ENCODE measurements at places on chromosomes 6 and 20.

GRCh38 chr20:34268851-34269636 is 27.8 kb downstream of the ASIP start:
- no peak for DNase-seq

GRCh38 chr6:70413992-70414494 is 735 bp downstream of the FAM135A start:
- no peak for DNase-seq

- DNase-seq: no peak
Observed at GRCh38 chr6:134888316-134888715, 61.6 kb downstream of the ALDH8A1 start.

DNA sequence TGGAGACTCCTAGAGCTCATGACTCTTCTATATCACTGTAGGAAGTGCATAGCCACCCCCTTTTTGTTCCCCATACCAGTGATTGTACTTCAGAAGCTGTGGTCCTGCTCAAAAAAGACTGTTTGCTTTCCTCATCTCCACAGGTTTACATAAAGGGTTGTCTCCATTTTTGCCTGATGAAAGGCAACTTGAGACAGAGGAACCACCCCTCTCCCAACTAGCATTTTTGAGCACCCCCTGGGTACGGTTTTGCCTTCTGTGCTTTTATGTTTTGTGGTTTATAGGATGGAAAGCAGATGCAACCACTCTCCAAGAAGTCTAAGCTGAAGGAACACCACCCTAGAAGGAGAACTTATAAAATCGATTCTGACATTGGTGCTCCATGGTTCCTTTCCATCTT is 127.7 kb upstream of the SUPT3H start:
- DNase-seq: no peak

GRCh38 chr6:170245475-170245992 is 45.3 kb downstream of the DLL1 start:
- DNase-seq: no peak

- DNase-seq: no peak
Observed at GRCh38 chr20:44050327-44050726, 135.7 kb downstream of the TOX2 start.

DNA sequence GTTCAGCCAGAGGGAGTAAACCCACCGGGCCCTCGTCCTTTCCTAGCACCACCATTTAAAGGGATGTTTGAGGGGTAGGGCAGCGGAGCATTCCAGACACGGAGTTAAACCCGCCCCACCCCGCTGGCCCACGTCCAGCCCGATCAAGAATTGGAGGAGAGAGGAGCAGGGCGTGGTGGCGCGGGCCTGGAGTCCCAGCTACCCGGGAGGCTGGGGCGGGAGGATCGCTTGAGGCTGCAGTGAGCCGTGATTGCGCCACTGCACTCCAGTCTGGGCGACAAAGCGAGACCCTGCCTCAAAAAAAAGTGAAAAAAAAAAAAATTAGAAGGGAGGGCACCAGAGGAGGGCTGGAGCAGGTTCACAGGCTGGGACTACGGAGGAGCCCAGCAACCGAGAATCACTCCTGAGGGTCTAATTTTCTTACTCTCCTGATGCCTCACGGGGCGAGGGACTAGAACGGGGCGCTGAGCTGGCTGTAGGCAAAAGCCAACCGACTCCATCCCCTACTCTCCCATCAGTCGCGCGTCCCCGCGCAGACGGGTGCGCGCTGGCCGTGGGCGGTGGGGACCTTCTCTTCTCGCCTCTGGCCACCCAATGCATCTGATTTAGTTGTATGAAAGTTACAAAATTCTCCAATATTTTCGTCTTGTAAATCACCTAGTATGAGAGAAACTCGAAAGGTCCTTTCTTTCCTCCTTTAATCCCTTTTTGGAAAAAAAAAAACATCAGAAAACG is 6.1 kb upstream of the HSPA1B start:
- DNase-seq: no peak

DNA sequence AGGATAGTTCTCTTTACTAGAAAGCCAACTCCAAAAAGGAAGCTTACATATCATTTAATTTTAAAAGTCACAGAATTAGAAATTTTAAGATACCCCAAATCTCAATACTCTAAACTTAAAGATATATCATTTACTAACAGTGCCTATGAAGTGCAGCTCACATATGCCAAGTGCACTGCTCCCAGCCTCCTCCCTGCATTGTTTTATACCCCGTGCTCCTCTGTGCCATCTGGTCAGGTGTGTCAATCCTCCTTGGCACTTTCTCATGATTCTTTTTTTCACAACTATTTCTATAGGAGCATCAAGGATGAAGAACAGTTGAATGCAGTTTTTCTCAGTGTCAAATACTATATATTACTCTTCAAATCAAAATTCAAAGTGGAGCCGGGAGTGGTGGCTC is 8.8 kb downstream of the MAP7 start:
- DNase-seq: no peak

- DNase-seq: no peak
Observed at GRCh38 chr20:64049060-64049877, at the start of gene SOX18. Gene SOX18 (minus strand): TSS chr20:64049639. CDS start chr20:64049516, 123 bp downstream.

- no peak for DNase-seq
Observed at GRCh38 chr6:38522322-38522721, 117.4 kb downstream of the BTBD9 start.

DNA sequence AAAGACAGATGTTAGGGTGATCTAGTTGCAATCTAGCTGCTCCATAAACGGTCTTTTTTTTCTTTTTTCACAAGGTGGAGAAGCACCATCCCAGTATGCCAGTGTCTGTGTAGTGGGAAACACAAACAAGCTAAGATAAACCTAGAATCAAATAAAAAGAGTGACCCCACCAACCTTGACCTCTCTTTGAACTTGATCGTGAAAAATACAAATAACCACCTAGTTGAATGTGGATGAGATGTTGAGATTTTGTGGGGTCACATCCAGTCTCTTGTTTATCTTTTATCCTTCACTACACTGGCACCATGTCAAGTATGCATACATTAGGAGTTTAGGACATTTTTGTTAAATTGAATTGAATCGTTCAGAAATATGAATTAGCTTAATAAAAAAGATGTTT is 194.6 kb upstream of the EYA4 start:
- DNase-seq: no peak

GRCh38 chr6:169046021-169046420 is 207.6 kb downstream of the THBS2 start:
- DNase-seq: no peak

GRCh38 chr20:403582-403957 is 4.5 kb upstream of the RBCK1 start:
- no peak for DNase-seq

DNA sequence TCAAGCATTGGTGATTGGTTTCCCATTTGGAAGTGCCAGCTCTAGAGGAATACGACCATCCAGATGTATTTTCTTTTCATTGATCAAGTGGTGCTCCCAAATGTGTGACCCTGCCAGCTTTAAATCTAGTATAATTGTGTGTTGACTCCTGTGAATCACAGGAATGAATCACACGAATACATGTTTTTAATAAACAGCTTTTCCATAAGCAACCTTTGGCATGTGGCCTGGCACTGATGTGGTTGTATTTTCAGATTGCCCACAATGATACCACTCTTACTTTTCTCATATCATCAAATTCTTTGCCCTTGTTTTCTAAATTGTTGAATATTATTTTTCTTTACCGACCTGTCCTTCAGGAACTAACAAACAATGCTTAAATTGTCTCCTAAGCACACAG is 367 bp downstream of the GSTA3 start:
- no peak for DNase-seq

GRCh38 chr20:45469336-45470261 is at the start of gene WFDC2:
Gene WFDC2 (plus strand): TSS chr20:45469753. CDS start chr20:45469782, 29 bp downstream.
- DNase-seq: no peak

DNA sequence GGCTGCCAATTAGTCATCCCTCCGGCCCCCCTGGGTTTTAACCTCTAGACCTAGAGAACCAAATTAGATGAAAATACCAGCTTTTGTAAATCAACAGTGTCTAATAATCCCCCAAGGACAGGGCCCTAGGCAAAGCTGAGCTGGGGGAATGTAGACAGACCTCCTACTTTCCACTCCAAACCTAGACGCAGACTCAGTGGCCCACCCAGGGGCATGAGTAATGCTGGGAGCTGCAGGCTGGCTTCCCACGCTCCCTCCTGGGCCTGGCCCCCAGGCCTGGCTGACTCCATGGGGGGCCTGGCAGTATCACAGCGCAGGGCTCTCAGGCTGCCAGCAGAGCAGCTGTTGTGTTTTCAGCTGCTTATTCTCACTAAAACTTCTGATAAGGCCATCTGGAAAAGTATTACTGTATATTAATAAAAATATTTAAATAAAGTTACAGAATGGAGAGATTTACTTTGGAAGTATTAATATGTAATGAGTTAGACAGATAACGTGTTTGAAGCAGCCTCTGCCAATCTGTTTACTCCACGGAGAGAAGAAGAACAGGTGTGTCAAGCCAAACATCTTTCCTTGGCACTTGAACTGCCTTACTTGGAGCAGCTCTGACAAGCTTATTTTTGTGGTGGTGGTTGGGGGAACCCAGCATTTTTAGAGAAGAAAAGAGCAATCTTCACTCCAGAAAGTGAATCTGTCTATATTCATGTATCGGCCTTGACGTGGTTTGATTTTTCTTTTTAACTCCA is 144.0 kb upstream of the AGPAT4 start:
- DNase-seq: peak; percentile 96

DNA sequence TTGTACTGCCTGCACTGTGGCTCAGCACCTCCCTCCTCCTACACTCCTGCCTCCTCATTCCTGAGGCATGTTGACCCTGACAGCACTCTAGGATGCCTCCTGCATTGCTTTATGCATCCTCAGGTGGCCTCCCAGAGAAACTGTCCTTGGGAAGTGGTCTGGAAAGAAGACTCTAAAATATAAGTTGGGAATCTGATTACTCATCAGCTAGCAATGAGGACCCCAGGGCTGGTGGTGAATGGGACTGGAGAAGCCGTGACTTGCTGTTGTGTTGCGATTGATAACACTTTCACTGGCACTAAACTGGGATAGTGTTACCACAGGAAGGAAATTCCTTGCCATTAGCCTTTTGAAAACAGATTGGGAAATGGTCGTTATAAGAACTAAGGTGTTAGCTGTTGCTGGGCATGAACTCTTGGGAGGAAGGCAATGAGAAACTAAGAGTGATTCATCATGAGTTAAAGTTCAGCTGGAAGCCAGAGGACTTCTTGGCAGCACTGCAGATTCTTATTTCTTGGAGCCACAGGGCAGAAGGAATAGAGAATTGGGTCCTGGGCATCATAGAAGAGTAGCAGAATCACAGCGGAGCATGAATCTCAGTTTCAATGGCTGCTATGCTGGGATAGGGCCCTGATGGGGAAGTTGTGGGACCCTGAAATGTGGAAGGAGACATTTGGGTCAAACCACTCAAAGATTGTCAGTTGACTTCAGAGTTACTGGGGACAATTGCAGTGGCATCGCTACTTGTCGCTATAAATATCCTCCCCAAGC is 10.1 kb upstream of the SIRPD start:
- DNase-seq: no peak

GRCh38 chr6:87617405-87617804 is 27.5 kb downstream of the ORC3 start:
- DNase-seq: no peak

GRCh38 chr6:42748203-42748898 is 2.4 kb upstream of the TBCC start:
- no peak for DNase-seq

DNA sequence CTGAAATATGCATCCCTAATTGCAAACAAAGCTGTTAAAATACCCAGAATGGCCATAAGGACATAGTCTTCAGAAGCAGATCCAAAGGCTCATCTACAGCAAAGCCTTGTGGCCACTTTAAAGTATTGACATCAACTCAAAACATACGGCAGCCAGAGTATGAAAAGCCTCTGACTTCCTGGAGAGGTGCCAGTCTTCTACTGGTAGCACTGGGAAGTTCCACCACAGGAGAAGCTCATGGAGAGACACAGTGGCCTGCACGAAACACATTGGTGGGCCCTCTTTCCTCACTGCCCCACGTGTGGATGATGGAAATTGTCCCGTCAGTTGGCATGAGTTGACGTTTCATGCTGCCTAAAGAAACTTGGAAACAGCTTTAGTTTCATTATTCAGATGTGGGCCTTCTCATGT is 202.6 kb upstream of the HEY2 start:
- no peak for DNase-seq

DNA sequence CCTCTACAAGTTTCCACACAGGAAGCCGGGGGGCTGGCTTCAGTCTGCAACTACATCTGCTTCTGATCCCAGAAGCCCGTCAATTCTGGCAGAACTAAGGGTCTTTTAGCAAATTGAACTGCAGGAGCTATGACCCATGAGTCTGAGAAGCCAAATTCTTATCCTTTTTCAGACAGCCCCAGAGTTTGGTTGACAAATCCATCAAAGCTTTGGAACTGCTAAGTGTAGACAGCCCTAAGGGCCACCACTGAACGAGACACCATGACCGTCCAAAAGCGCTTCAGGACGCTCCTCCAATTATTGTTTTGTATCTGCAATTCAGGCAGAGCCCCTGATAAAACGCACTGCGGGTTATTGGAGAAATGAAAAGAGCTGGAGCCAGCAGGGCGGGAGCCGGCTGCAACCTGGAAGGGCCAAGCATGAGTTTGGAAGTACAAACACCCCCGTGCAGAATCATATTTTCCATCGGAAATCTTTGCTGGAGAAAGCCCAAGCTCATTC is 67.1 kb downstream of the GNAS-AS1 start:
- DNase-seq: no peak

- DNase-seq: peak; percentile 46
Observed at GRCh38 chr6:112337209-112337638, 9.9 kb upstream of the RFPL4B start.

DNA sequence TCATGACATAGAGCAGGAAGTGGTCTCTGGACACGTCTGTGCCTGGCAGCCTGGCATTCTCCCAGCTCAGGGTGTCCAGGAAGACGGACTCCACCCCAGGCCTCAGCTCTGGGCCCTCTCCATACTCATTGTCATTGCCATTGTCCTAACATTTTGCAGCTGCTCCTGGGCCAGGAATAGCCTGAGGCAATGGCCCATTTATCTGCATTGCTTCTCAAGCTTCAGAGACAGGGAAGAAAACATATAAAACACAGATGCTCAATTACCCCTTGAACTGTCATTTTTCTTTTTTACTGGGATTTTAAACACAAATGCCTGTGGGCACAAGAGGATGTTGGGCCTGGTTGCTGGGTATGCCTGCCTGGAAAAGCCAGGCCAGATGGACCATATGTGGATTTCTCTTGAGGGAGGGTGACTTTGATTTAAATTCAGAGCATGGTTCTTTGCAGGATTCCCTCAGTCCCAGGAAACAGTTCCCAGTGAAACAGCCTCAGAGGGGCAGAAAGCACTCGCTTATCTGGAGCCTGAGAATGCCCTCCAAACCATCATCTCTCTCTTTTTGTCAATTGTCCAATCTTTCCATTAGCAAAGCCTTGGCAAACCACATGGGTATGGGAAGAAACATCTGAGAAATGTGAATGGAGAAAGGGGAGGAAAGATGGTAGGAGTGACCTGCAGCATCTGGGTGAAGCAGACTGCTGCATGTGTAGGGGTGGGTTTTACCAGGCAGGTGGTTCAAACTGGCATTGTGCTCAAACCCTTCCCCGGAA is 17.9 kb downstream of the LAMP5 start:
- DNase-seq: no peak

GRCh38 chr6:7106752-7107577 is 796 bp upstream of the RREB1 start:
- DNase-seq: no peak

All from brain pericyte (primary cell).